Retinal pigment epithelial cell (primary cell): ENCODE measurements at places on chromosomes 4 and X.

DNA sequence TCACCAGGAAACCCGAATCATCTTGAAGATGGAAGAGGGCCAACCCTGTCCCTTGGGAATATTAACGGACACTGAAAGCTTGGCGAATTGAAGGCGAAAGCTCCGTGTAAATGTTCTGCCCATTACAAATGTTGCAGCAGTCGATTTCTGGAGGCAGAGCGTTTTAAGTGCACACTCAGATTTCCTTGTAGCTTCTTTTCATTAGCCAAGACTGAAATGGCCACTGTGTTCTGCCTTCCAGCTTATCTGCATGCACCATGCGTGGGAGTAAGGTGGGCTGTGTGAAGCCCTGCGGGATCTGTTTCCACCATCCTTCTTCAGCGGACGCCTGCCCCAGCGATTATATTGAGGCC, 1.3 kb downstream of the SMIM20 start:
- DNase-seq = no peak

GRCh38 chr4:4618847-4619246, 77.0 kb upstream of the STX18 start:
- DNase-seq = no peak

DNA sequence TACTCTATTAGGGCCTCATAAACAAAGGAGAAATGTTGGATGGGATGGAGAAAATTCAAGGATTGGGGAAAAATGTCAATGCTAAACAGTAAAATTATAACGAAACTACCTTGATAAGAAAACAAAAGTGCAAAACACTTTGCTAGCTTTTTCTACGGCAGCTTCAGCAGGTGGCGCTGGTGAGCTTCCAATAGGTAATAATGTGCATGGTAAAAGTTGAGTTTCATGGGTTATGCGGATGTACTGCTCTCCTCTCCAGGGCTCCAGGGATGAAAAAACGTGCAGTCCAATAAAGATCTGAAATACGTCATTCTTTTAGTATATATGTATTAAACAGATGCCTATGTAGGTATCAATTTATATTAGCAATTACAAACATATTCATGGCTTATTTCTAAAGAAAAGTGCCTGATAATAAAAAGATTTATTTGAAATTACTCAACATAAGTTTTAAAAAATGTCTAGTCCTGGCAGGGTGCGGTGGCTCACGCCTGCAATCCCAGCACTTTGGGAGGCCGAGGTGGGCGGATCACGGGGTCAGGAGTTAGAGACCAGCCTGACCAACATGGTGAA, 239.6 kb downstream of the GRXCR1 start:
- peak; percentile 27 for DNase-seq

GRCh38 chr4:36067116-36067515, 177.2 kb downstream of the ARAP2 start:
- no peak for DNase-seq

DNA sequence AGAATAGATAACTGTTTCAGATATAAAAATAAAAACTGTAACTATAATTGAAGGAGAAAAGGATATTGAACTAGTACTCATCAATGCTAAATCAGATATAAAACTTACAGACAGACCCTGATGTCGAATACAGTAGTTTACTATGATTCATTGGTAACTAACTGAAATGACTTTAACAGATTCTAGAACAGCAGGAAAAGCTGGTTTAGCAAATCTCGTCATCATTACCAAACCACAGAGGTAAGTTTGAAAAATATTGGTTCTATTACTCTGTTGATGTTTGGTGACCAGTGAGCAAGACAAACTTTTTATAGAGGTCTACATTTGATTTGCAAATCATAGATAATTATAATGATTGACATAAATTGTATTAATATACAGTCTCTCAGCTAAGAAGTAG, 551.4 kb upstream of the ADGRL3 start:
- no peak for DNase-seq

GRCh38 chrX:55867181-55867651, 149.7 kb downstream of the RRAGB start:
- no peak for DNase-seq

- DNase-seq = no peak
These were observed 64.4 kb upstream of the ACSL4 start for GRCh38 chrX:109797311-109797975.

DNA sequence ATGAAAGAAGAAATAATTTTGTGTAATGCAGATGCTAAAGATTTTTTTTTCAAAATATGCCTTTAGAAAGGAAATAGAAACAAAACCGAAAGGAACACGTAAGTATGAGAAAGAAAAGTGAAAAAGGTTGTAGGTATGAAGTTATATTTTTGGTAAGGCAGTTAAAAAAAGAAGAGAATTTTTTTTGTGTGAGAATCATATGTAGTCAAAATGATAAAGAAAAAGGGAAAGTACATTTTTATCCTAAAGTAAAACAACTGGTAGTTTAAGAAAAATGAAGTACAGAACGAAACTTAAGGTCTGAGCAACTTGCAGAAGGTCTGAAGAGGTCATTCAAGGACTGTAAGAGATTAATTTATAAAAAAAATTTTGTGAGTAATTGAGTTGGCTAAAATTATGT, 164.0 kb upstream of the TRAM1L1 start:
- no peak for DNase-seq
